ENCODE measurements at places on chromosomes 4 and X. TPM values are rescaled to one million over a fixed set of nuclear protein-coding genes. Genes with fewer than 3 reads are reported as not detected.

The RHOXF1 gene
- total RNA-seq, result not detected

The ABCG2 gene
- total RNA-seq, result 14.6 TPM

The SYNPO2 gene
- total RNA-seq, result 13.6 TPM

The MAGEC1 gene
- total RNA-seq, result not detected

The APELA gene
- not detected for total RNA-seq
